ENCODE measurements at places on chromosomes 16 and 17.

GRCh38 chr16:72468582-72468981 lies 296.6 kb upstream of the PMFBP1 start:
- no peaks in the 10 kb centered on the region for H3K27me3 ChIP-seq
- H3K4me3 ChIP-seq: no peak overlapping the region
- H3K4me1 ChIP-seq: no peaks in the 10 kb centered on the region

DNA sequence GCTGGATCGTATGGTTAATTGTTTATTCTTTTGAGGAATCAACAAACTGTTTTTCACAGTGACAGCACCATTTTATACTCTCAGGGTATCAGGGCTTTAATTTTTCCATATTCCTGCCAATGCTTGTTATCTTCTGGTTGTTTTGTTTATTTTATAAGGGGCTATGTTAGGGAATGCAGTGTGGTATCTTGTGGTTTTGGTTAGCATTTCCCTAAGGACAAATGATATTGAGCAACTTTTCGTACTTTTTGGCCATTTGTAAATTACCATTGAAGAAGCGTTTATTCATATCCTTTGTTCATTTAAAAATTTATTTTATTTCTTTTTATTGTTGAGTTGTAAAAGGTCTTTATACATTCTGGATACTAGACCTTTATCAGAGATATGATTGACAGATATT lies 322.0 kb upstream of the SALL1 start:
- DNase-seq: no peak
- H3K36me3 ChIP-seq: no peaks in the 10 kb centered on the region
- H3K27me3 ChIP-seq: no peaks in the 10 kb centered on the region

GRCh38 chr17:4968486-4969046 lies 949 bp upstream of the SPAG7 start:
- H3K27ac ChIP-seq: peak overlapping the region; percentile 89
- no peak for DNase-seq
- H3K4me1 ChIP-seq: peaks cover 28% of the 10 kb centered on the region
- no peaks in the 10 kb centered on the region for H3K27me3 ChIP-seq
- H3K36me3 ChIP-seq: peaks cover 20% of the 10 kb centered on the region
- peak overlapping the region; percentile 92 for H3K4me3 ChIP-seq

DNA sequence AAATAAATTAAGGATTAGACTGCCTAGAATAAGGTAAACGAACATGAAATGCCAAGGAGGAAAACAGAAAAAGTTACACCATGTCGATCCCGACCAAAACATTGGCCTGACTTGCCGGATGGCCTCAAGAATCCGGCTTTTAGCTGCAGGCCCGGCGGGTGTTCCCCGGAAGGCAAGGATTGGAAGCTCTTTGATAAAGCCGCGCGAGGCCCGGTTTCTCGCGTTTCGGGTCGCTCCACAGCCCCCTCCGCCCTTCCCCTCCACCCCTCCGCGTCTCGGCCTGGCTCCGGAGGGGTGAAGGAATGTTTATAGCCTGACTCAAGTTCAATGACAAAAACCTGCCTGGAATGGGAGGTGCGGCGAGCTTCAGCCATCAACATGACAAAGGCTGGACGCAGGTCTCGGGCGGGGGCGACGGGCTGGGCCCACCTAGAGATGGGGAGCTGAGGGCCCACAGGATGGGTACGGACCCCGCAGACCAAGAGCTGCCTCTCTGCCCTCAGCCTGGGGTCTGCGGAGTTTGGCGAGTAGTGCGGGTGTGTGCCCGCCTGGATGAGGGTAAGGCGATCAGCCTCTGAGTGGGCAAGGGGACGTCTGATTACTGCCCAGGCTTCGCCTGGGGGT lies 2.6 kb downstream of the PRAC1 start:
- H3K36me3 ChIP-seq: no peaks in the 10 kb centered on the region
- peaks cover 37% of the 10 kb centered on the region for H3K4me1 ChIP-seq
- H3K27ac ChIP-seq: no peak overlapping the region

DNA sequence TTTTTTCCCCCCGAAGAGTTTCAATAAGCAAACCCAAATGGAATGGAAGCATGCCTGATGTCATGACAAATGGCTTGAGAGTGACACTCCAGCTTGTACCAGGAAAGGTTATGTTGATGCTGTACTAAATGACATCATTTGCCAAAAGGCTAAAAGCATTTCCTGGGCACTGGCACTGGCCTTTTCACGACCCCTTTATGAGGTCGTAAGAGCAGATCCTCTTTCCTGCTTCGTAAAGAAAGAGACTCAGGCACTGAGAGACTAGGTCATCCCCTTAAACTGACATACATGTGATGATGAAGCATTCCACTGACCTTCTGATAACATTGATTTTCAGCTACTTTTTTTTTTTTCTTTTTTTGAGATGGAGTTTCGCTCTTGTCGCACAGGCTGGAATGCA lies 30.5 kb downstream of the CEP295NL start:
- no peak for DNase-seq
- no peak overlapping the region for H3K4me3 ChIP-seq
- no peak overlapping the region for H3K27ac ChIP-seq
- no peaks in the 10 kb centered on the region for H3K36me3 ChIP-seq

GRCh38 chr17:40598301-40598618 lies 33.0 kb upstream of the CCR7 start:
- DNase-seq: no peak
- H3K4me3 ChIP-seq: peak overlapping the region; percentile 18
- H3K27me3 ChIP-seq: no peaks in the 10 kb centered on the region
- H3K27ac ChIP-seq: peak overlapping the region; percentile 99
- H3K4me1 ChIP-seq: peaks cover 73% of the 10 kb centered on the region

- DNase-seq: no peak
- no peaks in the 10 kb centered on the region for H3K27me3 ChIP-seq
- no peak overlapping the region for H3K27ac ChIP-seq
- no peak overlapping the region for H3K4me3 ChIP-seq
- H3K36me3 ChIP-seq: no peaks in the 10 kb centered on the region
Measured at GRCh38 chr16:87918866-87919680, 17.3 kb downstream of the CA5A start.

GRCh38 chr16:48511716-48512115 lies 98.3 kb downstream of the N4BP1 start:
- H3K4me1 ChIP-seq: no peaks in the 10 kb centered on the region
- no peaks in the 10 kb centered on the region for H3K36me3 ChIP-seq
- no peak overlapping the region for H3K27ac ChIP-seq
- DNase-seq: no peak
- H3K4me3 ChIP-seq: no peak overlapping the region

DNA sequence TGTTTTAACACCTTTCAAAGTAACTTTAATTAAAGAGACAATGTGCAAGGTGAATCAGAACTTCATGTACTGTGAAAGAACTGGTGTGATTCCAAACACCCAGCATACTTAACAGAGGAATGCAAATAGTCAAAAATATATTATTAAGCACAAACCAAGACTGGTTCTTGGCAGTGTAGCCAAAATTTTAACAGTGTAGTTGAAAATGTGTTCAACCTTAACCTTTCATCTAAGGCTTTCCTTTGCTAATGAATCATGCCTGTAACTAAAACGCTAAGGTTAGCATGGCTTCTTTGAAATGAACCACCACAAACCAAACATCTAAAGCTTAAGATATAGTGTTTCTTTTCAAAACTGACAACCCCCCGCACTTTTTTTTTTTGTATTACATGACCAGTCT lies 146.3 kb upstream of the AXIN2 start:
- H3K27me3 ChIP-seq: no peaks in the 10 kb centered on the region
- no peak overlapping the region for H3K4me3 ChIP-seq
- H3K27ac ChIP-seq: no peak overlapping the region
- no peaks in the 10 kb centered on the region for H3K36me3 ChIP-seq
- no peak for DNase-seq
- H3K4me1 ChIP-seq: no peaks in the 10 kb centered on the region

GRCh38 chr17:66531851-66532295 lies 229.5 kb downstream of the PRKCA start:
- DNase-seq: no peak
- no peak overlapping the region for H3K4me3 ChIP-seq
- no peaks in the 10 kb centered on the region for H3K36me3 ChIP-seq
- no peak overlapping the region for H3K27ac ChIP-seq

DNA sequence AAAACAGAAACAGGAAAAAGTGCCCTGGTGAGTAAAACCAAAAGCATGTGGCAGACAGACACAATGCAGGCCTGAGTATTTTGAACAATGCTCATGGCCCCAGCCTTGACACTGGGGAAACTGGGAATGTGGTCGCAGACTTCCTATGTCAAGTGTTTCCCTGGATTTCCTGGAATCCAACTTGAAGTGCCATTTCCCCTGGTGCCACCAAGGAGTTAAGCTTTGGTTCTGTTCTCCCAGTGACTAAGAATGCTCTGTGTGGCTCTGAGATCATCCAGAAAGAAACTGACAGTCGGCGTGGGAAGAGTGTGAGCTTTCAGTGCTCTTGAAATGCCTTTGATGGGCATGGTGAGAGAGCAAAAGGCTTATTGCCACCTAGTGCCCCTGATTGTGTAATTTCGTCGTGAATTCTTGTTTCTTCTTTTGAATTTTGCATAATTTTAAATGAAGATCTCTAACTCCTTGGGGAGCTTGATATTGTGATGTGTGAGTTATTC lies 96.0 kb downstream of the YPEL2 start:
- no peaks in the 10 kb centered on the region for H3K27me3 ChIP-seq
- no peaks in the 10 kb centered on the region for H3K4me1 ChIP-seq
- no peak for DNase-seq

DNA sequence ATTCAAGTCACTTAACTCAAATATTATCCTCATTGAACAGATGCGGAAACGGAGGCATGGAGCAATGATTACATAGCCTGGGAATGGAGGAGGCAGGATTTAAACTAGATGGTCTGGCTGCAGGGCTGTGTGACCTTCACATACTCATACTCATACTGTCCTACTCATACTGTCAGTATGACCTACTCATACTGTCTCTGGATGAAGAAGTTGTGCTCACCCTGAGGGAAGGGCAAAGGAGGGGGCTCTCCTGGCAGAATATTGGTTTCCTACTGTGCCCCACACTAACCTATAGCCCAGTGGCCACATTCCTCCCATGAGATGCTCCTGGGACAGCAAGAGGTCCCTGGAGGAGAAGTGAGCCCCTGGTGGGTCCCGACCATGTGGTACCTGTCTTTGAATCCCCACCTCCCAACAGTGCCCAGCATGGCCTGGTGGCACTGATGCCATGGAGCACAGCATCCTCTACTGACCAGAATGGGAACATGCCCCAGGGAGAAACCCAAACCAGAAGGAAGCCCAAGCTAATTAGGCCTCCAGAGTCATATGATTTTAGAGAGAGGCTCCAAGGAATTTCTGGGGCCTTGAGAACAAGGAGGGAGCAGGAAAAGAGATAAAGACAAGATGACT lies 197.3 kb upstream of the SDK2 start:
- H3K4me3 ChIP-seq: no peak overlapping the region
- H3K27ac ChIP-seq: no peak overlapping the region
- no peaks in the 10 kb centered on the region for H3K36me3 ChIP-seq
- H3K27me3 ChIP-seq: no peaks in the 10 kb centered on the region
